ENCODE measurements at places on chromosomes 11 and 22. TPM values are rescaled to one million over a fixed set of nuclear protein-coding genes. Genes with fewer than 3 reads are reported as not detected.

Gene RPS13
- total RNA-seq, result 1,672 TPM

Gene TEF
- 7.8 TPM for total RNA-seq

Gene RAG2
- total RNA-seq, result not detected

Gene HINFP
- total RNA-seq, result 41.9 TPM

Gene C11orf91
- not detected for total RNA-seq

Gene BIRC2
- total RNA-seq, result 136 TPM

Gene IGSF9B
- 13.8 TPM for total RNA-seq

Gene CHRDL2
- total RNA-seq, result not detected

Gene NDUFS8
- 57.3 TPM for total RNA-seq

Gene NXPE2
- 0.94 TPM for total RNA-seq

Gene ZP1
- total RNA-seq, result not detected

Gene OR4C12
- not detected for total RNA-seq

Gene ADORA2A
- 11.0 TPM for total RNA-seq

Gene TMPRSS6
- total RNA-seq, result not detected
